ENCODE measurements at places on chromosomes 7 and 10. TPM values are rescaled to one million over a fixed set of nuclear protein-coding genes. Genes with fewer than 3 reads are reported as not detected.

CLCN1 gene
- total RNA-seq: not detected

TUBAL3 gene
- not detected for total RNA-seq

ANKRD1 gene
- total RNA-seq: not detected

CNTNAP2 gene
- total RNA-seq: not detected

OR6V1 gene
- total RNA-seq: not detected

MMD2 gene
- total RNA-seq: not detected

BZW2 gene
- 33.4 TPM for total RNA-seq

STOX1 gene
- total RNA-seq: 0.50 TPM

SMIM30 gene
- 24.8 TPM for total RNA-seq

GRCh38 chr10:9868499-9868898 lies 1149.2 kb upstream of the CELF2 start:
- DNase-seq: no peak

DNA sequence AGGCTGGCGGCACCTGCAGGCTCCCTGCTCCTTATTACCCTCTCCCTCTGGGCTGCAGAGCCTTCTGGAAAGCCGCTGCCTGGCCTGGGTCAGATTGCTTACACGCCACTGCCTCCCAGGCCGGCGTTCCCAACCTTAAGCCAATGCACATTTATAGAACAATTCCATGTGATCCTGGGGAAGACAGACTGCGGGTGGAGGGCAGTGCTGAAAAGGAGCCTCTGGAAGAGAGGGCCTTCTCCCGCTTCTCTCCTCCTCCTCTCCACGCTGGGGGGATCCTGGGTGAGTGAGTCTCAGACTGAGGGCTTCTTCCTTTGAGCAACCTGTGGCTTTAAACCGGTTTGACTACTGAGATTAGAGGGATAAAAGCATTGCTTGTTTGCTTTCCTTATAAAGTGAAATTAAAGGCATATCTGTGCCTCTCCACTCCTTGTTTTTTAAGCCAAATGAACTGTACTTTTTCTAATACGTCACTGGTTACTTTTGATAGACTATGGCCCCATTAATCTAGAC lies 5.5 kb downstream of the TACC2 start:
- no peak for DNase-seq

- DNase-seq: no peak
Observed at GRCh38 chr10:3272300-3272699, 99.7 kb upstream of the PITRM1 start.

DNA sequence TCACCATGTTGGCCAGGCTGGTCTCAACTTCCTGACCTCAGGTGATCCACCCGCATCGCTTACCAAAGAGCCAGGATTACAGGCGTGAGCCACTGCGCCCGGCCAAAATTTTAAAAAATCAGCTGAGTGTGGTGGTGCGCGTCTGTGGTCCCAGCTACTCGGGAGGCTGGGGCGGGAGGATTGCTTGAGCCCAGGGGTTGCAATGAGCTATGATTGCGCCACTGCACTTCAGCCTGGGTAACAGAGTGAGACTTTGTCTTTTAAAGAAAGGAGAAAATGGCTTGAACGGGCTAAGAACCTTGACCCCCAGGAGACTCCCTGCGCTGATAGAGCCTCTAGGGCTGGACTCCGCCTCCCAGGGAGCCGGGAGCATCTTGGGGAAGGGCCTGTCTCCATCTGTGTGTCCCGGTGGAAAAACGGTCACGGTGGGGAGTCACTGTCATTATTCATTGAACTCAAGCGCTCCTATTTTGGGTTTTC lies 760 bp upstream of the KCTD7 start:
- DNase-seq: no peak

GRCh38 chr7:82810558-82811259 lies 352.0 kb downstream of the PCLO start:
- DNase-seq: no peak

GRCh38 chr7:31892099-31892829 lies 177.9 kb downstream of the PDE1C start:
- DNase-seq: no peak

DNA sequence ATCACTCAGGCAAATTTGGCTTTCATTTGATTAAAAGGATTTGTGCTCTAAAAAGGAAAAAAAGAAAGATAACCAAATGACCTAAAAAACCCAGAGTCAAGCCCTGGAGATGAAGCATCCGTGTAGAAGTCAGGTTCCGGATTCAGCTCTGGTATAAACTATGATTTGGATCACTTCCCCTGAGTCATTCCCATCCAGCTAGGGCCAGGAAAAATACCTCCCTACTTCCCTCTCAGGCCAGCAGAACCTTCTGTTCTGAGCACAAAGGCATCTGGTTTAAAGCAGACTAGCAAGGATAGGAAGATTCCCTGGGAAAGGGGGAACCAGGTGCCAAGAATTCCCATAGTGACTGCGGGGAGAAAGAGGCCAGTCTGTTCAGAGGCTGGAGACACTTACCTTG lies 25.7 kb upstream of the NDST2 start:
- DNase-seq: no peak

- DNase-seq: no peak
Observed at GRCh38 chr7:126569402-126569801, 683.3 kb downstream of the GRM8 start.

DNA sequence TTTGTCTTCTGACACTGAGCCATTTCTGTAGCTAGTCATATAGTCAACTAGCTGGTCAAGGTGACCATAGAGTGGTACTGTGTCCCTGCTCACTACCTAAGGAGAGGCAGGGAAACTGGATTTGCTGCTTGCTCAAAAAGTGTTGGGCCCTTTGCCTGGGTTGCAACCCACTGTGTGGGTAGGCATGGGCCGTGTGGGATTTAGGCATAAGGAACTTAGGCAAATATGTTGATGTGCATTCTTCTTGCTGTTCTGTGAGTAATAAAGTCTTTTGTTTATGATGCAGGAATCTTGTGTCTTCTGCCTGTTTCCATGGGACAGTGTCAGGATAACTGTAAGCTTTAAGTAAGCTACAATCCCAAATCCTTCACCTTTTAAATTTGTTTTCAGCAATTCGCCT lies 23.1 kb upstream of the TCTN3 start:
- DNase-seq: no peak

GRCh38 chr10:1107679-1108078 lies 51.5 kb downstream of the WDR37 start:
- DNase-seq: no peak

DNA sequence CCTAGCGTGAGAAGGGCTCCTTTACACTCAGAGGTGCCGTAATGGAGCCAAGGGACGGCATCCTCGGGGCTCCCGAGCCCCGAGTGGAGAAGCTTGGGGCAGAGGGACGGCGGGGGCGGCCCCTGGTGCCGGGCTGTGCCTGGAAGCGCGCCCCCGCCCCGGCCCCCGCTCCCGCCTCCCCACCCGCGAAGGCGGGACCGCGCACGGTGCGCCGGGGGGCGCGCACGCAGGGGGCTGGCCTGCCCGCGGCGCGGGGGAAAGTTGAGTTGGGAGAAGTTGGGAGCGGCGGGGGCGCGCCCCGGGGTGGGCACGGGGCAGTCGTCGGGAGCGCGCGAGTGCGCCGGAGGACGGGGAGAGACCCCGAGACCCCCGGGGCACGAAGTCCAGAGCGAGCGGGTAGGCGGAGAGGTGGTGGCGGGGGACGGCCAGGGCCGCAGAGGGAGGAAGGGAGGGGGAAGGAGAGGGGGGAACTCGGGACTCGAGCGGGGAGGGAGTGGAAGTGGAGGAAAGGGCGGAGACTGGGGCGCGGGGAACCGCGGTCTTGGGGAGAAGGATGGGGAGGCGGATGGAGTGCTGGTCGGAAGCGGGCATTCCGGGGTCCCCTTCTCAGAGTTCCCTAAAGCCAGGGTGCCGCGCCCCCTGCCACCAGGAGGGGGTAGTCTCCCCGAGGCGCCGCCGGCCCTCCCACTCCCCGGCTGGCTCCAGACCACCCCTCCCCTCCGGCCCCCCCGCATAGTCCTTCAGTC lies at the start of gene SLC4A2:
TSS of gene SLC4A2 (plus strand) at position 223 of the 746 bp plus-strand sequence. CDS start 2,399 bp downstream, outside the sequence.
- peak; percentile 76 for DNase-seq

DNA sequence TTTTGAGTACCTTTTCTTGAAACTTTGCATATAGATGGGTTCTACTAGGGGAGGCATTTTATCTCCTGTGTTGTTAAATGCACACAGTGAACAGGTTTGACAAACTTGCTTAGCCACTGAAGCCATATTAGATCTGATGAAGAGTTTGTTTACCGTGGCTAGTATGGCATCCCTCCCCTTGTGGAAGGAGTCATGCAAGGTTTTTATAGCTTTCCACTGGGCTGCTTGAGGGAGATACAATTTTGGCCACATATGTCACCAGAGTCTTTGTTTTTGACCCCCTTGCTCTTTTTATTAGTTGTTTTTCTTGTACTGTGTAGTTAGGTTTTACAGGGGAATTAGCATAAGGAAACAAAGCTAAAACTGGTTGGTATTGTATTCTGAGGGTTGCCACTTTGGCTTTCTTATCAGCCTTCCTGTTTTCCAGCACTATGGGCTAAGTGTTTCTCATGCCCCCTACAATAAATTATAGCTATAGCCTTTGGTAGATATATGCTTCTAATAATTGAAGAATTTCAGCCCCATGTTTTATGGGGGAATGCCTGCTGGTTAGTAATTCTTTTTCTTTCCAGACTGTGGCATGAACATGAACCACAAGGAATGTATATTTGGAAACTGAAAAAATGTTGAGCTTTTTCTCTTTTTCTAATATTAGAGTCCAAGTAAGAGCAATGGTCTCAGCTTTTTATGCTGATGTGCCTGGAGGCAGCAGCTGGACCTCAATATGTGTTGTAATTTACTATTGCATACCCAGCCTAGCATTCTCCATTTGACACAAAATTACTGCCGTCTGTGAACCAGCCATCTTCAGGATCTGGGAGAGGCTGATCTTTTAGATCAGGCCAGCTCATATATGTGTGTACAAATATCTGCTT lies 18.4 kb upstream of the STEAP2 start:
- DNase-seq: no peak

DNA sequence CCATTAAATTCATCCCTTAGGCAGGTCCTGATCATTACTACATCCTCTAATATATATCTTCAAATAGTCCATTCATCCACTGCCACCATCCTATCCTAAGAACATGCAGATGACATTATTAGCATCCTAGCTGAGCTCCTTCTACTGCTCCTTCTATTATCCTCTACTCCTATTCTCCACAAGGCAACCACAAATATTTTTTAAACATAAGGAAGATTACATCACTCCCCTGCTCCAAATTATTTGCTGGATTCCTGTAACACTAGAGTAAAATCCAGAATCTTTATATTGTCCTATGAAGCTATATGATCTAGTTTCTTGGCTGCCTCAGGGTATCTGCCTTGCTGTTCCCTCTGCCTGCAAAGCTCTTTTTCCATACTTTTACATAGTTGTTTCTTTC lies 176.3 kb upstream of the SLC26A5 start:
- DNase-seq: no peak

- DNase-seq: no peak
Observed at GRCh38 chr10:73585327-73585726, 5.8 kb downstream of the USP54 start.

GRCh38 chr7:4227105-4228010 lies 454.7 kb upstream of the FOXK1 start:
- DNase-seq: no peak

DNA sequence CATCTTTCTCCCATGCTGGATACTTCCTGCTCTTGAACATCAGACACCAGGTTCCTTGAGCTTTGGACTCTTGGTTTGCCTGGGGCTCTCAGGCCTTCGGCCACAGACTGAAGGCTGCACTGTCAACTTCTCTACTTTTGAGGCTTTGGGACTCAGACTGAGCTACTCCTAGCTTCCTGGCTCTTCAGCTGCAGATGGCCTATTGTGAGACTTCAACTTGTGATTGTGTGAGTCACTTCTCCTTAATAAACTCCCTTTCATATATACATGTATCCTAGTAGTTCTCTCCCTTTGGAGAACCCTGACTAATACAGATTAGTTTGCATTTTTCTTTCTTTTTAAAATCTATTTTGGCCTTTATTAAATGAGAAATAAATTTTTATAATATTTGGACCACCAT lies 276.2 kb upstream of the SEMA3C start:
- no peak for DNase-seq

DNA sequence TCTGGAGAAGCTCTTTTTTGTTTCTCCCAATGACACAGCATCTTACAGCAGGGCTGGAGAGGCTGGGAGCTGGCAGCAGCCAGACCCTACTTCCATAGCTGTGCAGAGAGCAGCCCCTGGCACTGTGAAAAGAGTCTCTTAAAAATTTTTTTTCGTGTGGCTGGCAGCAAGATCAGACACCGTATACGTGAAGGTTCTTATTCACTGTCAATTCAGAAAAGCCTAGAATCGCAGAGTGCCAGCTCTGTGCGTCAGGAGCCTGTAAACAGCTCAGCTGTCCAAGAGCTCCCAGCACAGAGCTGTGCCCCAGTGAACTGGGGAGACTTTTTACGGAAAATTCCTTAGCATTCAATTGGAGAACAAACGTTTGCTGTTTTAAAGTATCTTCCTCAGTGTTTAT lies 6.5 kb downstream of the BAG3 start:
- no peak for DNase-seq

- DNase-seq: no peak
Observed at GRCh38 chr10:1114719-1115606, 58.8 kb downstream of the WDR37 start.

DNA sequence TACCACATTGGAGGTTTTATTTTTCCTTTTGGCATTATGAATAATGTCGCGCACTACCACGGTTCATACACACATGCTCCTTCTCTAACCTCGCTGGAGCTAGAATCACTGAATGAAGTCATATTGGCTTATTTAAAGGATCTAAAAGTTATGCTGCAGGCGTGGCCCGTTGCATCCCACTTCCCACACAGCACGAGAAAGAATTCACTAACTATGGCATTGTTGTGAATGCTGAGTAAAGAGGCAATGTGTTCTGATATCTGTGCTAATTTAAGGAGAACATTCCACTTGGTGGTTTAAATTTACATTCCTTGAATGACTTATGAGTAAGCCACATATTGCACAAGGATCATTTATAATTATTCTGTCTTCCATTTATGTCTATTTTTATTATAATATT lies 20.7 kb downstream of the TCERG1L start:
- DNase-seq: no peak

DNA sequence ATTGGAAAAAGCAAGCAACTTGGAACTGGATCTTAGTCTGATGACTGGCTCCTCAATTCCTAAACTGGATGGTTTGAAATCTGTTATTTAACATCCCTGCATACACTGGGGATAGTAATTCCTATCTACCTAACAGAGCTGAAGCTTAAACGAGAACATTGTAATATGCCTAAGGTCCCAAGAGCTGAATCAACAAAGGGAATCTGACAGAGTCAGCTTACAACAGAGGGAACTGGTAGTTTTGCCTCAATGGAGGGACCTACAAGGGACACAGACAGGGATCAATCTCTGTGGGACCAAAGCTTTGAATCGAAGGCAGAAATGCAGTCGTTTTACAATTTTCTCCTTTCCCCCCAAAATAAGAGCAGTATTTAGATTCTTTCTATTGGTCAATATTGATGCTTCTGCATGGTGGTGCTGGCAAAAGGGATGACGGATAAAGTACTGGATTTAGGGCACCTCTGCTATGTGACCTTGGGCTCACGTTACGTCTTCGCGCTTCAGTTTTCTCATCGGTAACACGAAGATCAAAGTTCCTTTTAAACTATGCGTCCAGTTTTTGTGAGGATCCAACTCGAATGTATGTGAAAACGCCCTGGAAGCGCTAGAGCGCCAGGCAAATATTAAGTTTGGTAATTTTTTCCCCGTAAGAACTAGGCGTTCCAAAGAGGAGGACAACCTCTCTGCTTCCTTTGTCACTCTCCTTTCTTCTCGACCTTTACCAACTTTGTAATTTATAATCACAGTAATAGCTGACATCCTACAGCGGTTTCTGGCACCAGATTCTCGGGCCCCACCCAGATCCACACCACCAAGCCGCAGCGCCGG lies 1.1 kb downstream of the ACTR1A start:
- DNase-seq: no peak
